ENCODE measurements at places on chromosomes 3 and 15.

- DNase-seq, result no peak
These were observed 51.3 kb downstream of the ABCC5 start for GRCh38 chr3:183966361-183966791.

GRCh38 chr3:37987315-37987697 lies 3.3 kb upstream of the VILL start:
- DNase-seq, result no peak

- no peak for DNase-seq
These were observed 19.9 kb upstream of the SCN10A start for GRCh38 chr3:38835939-38836338.

DNA sequence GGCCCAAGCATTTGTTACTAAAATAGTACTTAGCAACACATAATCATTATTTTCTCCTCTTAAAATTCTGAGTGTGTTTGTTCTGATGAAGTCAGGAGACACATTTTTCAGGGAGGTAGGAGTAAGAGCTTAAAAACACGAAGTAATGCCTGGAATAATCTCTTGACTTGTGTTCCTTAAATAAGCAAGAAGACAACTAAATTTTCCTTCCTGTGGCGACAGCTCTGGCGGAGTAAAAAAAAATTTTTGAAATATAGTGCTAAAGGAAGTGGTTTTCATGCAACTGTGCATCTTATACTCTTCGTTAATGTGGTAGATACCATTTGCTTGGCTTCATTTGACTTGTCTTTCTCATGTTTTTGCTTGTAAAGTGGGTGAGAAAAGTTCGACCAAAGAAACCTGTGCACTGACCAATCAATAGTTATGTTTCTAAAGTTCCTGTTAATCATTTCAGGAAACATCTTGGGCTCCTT lies 11.1 kb upstream of the MBNL1 start:
- DNase-seq, result no peak

- no peak for DNase-seq
These were observed 422.6 kb downstream of the FOXP1 start for GRCh38 chr3:71160785-71161546.

DNA sequence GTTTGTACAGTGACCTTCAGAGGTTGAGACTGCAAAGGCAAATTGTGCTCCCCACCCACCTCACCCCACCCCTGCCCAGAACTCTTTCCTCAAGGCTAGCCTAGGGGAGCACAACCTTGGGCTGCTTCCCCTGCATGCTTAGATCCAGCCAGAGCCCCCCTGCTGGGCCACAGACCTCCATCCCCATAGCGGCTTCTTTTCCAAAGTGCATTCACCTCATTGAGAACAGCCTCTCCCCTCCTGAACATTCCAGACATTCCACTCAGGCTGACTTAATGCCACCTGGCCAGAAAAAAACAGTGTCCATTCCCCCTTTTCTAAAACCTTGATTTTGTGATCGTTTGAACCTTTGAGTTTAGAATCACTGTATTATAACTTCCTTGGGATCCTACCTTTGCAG lies 124.4 kb upstream of the TOPAZ1 start:
- DNase-seq, result no peak

GRCh38 chr3:187669675-187670504 lies at the start of gene SST:
Gene SST (minus strand): TSS chr3:187670394. CDS start chr3:187670291, 103 bp downstream.
- no peak for DNase-seq

- no peak for DNase-seq
These were observed 38.2 kb upstream of the UBE2E1 start for GRCh38 chr3:23767546-23767945.

DNA sequence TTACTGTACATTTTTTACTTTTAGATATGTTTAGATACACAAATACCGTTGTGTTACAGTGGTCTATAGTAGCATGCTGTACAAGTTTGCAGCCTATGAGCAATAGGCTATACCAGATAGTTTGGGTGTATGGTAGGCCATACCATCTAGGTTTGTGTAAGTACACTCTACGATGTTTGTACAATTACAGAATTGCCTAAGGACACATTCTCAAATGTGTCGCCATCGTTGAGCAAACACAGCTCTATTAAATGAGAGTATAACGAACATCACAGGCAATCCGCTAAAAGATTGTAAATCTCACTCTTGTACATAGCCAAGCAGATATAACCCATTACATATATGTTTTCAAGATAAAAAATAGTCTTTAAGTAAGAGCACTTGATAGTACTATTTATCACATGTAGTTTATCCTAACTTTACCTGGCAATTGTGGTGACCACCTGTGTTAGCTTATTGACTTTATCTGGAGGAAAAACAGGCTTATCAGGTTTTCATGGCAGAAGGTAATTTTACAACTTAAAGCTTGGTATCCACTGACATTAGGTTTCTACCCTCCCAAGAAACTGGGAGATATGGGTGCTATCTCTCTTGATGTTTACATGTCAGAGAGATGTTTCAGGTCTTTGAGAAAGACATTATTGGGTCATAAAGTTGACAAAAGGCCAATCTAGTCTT lies 898.7 kb downstream of the NSUN3 start:
- DNase-seq, result no peak

DNA sequence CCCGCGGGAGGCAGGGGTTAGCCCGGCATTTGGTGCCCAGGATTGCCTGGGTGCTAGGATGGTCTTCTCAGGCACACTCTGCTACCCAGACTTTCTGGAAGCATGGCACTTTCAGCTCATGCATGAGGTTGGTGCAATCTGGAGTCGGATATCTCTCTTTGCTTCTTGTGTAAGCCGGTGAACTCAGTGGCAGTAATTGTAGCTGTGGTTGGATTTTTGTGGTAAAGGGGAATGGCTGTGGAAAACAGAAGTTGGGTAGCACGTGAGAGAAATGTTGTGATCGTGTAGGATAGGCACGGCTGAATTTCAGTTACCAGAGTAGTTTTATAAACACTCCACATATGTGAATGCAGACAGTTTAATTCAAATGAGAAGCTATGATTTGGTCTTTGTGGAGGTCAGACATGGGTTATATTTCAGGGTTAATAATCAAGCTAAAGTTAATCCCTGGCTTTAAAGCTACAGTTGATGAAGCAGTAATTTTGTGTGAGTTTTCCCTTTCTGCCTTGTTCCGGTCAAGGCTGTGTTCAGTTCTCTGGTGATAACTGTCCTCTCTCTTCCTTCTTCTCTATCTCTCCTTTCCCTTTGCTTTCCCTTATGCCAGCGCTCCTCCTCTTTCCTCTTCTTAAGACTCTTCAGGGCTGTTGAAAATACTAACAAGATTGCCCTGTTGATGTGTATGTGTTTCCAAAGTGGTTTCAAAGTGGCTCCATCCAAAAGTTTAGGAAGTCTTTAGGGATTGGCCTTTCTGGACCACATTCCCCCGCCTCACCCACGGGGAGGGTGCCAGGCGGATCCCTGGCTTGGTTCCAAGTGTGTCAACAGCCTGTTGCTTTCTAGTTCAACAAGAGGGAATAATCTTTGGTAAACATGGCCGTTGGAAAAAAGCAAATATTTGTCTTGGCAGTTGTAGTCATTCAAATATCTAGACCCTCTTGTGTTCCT lies 404.6 kb upstream of the C2CD4B start:
- no peak for DNase-seq

- DNase-seq, result no peak
These were observed 33.6 kb downstream of the VPS13C start for GRCh38 chr15:62026487-62027262.

GRCh38 chr3:72134989-72135451 lies 350.1 kb upstream of the PROK2 start:
- no peak for DNase-seq

DNA sequence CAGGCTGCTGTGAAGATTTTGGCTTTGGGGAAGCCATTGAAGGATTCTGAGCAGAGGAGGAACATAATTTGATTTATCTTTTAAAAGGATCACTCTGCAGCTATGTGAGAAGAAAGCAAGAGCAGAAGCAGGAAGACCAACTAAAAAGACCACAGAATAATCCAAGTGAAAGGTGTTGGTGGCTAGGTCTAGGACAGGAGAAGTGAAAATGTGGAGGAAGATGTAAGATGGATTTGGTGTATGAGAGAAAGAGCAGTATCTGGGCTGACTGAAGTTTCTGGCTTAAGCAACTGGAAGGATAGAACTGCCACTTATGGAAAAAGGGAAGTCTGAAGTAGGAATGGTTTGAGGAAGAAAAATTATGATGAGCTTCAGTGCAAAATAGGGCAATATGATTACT lies 62.0 kb downstream of the SFMBT1 start:
- no peak for DNase-seq

GRCh38 chr15:70278644-70279043 lies 180.9 kb upstream of the TLE3 start:
- DNase-seq, result no peak

DNA sequence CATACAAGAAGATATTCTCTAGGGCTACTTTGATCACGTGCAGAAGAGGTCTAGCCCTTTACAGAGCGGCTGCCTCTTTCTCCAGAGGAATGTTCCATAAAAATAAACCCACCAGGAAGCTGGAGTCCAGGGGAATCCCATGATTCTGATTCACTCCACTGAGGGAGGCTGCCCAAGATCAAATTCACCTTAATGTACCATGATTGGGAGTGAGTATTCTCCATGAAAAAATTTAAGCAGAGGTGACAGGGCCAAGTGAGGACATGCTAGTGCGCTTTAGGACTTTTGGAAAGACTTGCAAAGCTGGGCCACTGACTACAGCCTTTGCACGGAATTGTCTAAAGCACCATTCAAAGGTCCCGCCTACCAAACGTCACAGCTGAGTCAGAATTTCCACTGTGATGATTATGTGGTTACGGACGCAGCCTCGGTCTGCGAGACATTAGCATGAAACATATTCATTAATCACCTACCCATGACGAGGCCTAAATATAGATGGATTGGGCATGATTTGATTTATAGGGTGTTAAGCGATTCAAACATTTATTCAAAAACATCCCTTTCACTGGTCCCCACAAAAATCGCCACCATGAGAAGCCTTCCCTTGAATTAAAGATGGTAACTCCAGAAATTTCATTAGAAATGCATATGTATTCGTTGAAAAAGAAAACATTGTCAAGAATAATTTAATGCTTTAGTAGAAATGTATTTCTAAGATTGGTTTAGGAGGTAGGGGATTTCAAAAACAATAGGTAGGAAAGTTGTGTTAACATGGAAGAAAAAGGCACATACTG lies 152.6 kb downstream of the GREM1 start:
- no peak for DNase-seq

DNA sequence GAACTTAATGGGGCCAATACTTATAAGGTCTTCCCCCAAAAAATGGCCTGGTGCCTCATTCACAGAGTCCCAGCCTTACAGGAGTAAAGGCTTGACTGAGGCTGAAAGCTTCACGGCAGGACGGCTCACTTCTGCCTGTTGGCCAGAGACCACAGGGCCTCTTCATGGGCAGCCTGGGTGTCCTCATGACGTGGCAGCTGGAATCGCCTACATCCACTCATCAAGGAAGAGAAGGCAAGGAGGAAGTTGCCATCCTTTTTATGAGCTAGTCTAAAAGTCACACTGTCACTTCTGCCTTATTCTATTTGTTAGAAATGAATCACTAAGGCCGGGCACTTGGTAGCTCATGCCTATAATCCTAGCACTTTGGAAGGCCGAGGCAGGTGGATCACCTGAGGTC lies 89.3 kb upstream of the DGKG start:
- no peak for DNase-seq

DNA sequence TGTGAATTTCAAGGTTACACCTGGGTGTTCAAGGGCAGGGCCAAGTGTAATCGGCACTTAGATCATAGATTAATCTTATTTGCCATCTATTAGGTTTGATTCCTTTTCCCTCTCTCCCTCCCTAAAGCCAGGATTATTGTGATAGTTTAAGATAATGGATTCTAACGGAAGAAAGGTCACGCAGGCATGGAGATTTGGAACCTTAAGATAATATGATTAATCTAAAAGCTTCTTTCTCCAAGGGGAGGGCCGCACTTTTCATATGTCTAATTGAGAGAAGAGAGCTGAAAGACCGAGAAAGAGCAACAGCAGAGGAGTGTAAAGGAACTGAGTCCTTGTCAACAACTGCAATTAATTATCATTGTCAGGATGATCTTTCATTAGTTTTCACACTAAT lies 858.8 kb upstream of the NR2F2 start:
- no peak for DNase-seq

DNA sequence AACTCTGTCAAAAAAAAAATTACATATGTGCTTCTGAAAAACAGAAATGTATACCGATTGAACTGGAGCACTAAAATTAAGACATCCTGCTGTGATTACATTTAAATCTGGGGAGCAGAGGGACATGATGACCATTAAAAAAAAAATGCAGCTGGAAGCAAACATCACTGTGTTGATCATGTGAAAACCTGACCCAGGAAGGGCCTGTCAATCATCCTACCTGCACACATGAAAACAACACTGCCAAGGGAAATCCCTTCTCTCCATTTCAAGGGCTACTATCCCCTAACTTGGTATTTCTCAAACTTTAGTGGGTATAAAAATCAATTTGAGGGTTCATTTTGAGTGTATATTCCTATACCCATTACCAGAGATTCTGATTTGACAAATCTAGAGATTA lies 719.9 kb upstream of the CBLB start:
- DNase-seq, result no peak

DNA sequence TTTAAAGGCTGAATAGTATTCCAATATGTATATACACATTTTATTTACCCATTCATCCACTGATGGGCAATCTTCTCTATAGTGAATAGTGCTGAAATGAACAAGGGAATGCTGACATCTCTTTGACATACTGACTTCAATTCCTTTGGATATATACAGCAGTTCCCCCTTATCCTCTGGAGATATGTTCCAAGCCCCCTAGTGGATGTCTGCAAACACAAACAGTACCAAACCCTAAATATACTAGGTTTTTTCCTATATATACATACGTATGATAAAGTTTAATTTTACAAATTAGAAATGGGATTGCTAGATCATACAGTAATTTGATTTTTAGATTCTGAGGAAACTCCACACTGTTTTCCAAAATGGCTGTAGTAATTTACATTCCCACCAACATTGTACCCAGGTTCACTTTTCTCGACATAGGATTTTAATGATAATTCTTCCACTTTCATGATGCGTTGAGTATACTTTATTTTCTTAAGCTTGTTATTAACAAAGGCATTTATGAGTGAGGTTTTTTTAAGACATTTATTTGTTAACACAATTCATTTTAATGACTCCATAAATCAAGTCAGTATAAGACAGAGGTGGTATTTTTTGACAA lies 38.2 kb downstream of the VPS13C start:
- DNase-seq, result no peak

- DNase-seq, result no peak
These were observed 299.1 kb upstream of the ROPN1 start for GRCh38 chr3:124291008-124291407.

- DNase-seq, result no peak
These were observed 674.1 kb downstream of the CADM2 start for GRCh38 chr3:85632921-85633320.

- DNase-seq, result no peak
These were observed 405.1 kb downstream of the ROBO1 start for GRCh38 chr3:79362571-79363270.
